ENCODE measurements at places on chromosomes 2 and 18.

GRCh38 chr2:238079874-238080327 is 19.1 kb downstream of the SCLY start:
- no peak for DNase-seq

DNA sequence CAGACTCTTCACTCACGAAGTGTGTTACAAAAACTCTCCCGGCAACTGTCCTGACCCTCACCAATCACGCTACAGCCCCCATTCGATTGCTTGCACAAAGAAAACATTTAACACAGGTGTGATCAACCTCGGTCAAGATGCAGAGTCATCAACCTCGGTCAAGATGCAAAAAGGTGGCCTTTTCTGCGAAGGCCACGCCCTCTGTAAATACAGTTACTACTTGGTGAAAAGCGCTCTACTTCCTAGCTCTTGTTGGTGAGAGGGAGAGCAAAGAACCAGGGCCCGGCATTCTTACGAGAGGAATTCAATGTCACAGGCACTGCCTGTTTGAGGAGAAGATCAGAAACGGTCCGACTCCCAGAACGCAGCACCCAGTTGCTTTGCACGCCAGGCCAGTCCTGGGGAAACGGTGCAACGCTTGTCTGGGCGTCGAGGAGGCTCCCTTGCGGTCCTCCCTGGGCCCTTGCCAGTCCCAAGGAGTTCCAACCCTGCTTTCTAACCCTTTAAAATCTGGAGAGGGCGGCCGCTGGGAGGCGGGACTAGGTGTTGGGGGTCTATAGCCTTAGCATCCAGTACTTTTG is 1.9 kb downstream of the PIEZO2 start:
- DNase-seq, result no peak

DNA sequence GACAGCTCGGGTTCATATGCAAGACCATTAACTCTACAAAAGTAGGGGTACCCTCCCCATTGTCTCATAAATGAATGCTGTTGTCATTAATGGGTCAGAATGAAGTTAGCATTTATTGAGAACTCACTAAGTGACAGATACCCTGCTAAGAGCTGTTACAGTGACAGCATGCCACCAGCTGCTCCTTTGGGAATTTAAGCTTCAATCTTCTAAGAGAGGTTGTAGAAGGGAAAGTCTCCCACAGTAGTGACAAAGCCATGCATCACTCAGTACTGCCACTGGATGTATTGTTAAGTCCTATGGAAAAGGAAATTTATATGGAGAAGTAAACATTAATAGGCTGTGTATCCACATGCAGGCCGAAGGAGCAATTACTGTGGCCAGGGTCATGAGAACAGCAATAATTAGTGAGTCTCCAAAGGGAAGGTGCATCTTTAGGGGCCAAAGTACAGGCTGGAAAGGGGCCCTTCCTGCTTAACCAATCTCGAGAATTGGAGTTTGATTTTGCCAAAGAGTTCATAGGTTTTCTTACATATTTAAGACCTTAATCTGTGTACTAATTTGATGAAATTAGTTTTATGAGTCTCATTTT is 64.5 kb upstream of the FAM124B start:
- no peak for DNase-seq

- DNase-seq, result no peak
These were observed 43.1 kb downstream of the COX7A2L start for GRCh38 chr2:42317945-42318344.

DNA sequence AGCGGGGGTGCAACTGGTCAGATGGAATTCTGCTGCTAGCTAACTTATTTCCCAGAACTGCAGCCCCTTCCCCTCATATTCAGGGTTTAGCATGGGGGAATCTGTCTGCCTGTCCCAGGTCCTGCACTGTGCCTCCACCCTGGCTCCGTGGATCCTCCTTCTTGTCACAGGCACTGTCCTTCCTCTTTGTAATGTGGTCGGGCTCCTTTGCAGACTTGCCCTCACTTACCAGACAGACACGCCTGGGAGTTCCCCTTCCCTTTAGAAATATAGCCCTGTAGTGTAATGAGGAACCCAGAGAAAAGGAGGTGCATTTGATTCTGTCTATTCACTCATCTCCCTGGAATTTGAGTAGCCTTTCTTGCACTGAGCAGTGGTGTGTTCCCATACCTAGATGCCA is 108.7 kb downstream of the TRIM43 start:
- DNase-seq, result no peak

DNA sequence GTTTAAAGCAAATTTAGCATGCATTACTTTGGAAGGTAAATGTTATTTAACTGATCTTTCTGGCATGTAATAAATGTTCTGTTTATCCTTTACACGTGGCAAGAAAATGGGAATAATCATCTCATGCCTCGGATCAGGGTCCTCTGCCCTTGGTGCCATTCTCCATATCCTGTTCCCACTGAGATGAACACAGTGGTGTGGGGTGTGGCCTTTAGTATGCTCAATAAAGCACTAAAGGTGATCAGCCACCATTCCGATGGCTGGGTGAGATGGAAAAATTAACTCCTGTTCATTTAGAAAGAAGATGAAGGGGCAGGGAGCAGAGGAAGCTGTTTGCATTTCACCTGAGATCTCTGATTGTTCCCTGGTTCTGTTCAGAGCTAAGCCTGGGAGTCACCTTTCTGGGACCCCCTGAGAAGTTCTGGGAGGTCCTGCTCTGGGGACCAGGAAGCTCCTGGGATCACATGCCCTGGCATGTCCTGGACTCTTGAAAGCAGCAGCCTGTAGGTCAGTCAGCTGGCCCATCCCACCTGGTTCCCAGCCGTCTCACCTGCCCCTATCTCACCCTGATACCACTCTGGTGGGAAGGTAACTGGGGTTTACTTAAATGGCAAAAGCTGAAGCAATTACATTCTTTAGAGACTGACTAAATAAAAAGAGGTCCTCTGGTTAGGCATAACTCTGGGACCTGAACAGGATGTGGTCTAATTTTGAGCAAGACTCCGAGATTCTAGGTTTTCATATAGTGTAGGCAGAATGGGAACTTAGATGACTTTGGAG is 288.9 kb upstream of the EPAS1 start:
- no peak for DNase-seq

DNA sequence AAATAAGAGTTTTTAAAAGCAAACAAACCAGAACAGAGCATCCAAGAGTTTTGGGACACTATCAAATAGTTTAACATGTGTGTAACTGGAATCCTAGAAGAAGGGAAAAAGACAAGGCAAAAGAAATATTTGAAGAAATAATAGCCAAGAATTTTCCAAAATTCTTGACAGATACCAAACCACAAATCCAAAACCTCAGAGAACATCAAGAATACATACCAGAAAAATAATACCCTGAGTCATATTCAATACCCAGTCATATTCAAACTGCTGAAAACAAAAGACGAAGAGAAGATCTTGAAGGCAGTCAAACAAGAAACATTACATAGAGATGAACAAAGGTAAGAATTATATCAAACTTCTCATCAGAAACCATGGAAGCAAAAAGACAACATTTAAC is 22.9 kb downstream of the INO80C start:
- DNase-seq, result no peak

- no peak for DNase-seq
These were observed 67.7 kb upstream of the ARHGAP28 start for GRCh38 chr18:6661692-6662415.

GRCh38 chr2:158900345-158900744 is 68.1 kb upstream of the TANC1 start:
- no peak for DNase-seq

DNA sequence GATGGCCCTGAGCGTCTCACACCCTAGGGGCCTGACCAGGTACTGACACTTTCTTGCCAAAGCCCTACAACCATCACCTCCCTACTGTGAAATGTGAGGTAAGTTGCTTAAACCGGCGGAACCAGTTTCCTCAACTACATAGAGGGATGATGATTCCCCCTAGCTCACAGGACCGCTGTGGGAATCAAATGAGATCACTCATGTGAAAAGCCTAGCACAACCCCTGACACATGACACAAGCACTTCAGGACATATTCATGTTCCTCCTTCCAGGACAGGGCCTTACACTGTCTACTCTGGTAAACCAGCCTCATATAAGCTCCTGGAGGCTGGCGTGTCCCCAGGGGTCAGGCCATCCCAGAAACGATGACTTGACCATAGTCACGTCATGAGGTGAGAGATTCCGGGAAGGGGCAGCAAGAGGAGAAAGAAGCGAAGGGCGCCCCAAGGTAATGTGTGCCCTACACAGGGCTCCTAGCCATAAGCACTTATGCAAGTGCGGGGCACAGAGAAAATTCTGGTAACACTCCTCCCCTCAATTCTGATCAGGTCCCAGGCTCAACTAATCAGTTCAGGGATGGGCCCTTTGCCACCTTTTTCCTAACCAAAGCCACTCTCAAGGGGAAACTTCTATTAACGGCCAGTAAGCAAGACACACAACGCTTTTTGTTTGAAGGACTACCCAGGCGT is 49.5 kb downstream of the C2orf42 start:
- peak; percentile 99 for DNase-seq

DNA sequence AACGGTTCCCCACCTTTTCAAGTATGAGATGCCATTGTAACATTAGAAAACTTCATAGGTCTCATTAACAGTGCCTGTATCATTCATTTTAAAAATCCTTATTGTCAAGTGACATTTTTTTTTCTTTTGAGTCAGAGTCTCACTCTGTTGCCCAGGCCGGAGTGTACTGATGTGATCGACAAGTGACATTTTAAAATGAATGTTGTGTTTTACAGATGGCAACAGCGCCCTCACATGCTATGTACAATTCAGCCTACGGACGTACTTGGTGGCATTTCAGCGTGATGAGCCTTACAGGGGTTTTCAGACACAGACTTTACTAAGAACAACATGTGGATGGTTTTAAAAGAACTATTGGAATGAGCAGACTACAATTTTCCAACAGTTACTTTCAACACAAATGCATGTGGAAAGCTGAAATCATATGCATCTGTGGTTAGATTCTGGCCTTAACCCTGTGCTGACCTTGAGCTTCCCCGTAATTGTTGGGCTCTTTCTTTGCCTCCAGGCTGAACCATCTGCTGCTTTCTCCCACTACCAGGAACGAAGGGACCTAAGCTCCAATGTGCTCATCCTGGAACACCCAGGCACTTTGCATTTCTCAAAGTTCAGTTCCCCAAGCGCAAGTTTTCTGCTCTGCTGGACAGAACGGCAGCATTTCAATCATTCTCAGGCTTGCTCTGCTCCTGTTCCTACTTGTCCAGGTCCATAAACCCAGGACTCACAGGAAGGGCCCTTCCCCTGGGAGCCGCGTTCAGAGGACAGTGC is 119.9 kb upstream of the NDUFV2 start:
- DNase-seq, result peak; percentile 46

DNA sequence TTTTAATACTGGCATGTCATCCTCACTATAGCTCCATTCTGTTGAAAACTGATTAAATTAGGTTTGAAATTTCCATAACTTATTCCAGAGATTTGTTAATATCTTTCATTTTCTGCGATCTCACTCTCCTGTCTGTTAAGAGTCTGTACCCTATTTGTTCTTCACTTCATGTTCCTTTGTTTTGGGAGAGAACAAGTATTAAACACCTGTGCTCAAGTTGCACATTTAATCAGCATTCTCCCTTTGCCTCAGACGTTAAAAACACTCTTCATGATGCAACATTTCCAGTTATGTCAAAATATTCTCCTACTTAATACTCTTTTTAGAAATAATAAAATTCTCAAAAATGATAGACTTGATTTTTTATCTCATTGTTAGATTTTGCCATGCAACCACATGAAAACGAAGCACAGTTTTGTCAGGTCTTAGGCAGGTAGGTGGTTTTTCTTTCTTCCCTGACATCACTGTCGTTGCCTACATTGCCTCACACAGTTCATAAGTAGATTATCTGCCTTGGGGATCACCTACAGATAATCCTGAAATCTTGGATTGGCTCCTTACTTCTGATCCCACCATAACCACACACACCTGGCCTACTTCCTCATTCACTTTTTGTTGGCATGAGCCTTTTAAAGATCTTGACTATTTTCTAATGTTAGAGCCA is 109.9 kb downstream of the GAREM1 start:
- DNase-seq, result no peak

GRCh38 chr2:48009256-48009655 is 103.0 kb upstream of the FBXO11 start:
- no peak for DNase-seq

DNA sequence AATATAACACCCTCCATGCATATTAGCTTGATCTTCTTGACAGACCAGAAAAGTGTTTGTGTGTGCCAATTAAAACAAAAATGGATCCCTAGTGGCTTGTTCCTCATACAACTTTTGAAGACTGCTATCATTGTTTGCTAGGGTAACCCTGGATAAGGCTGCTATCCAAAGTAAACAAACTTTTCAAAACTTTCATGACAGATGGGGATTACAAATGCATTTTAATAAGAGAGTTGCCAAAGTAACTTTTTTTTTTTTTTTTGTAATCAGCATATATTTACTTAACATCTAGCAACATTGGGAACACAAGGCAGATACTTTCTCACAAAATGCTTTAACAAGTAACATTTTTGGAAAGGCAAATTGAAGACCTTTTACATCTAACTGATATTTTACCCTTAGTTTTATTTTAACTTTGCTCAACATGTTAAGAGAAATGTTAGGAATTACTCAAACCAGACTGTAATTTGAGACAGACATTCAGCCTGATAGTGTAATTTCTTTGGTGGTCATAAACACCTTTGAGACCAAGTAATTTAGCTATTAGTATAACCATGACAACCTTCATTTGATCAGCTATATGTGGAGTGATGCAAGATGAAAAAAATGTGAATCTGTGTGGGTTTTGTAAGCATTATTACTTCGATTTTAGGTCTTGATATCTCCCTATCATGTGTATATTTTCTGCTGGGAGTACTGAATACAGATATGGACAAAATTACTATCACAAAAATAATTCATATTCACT is 300.9 kb downstream of the ARHGAP15 start:
- DNase-seq, result no peak

- DNase-seq, result no peak
These were observed 1.4 kb upstream of the CTNNA2 start for GRCh38 chr2:79511320-79511951.

DNA sequence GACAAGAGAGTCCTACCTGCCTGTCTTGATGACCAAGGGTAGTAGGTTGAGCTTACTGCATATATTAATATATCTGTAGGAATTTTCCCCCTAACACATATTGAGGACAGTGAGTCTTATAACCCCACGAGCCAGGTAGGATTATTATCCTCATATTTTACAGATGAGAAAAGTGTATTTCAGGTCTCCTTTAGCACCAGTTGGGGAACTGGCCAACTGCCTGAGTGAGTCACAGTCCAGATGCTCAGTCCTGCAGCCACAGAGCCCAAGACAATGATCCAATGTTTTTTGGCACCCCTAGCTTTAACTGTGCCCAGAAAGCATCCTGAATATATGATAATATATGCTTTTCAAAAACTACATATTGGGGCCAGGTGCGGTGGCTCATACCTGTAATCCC is 30.8 kb upstream of the GLS start:
- DNase-seq, result no peak

- DNase-seq, result no peak
These were observed 491 bp downstream of the RTN4 start for GRCh38 chr2:55049821-55050099.

- no peak for DNase-seq
These were observed 83.0 kb downstream of the NPAS2 start for GRCh38 chr2:100902817-100903405.

- DNase-seq, result no peak
These were observed 58.0 kb downstream of the LINC00305 start for GRCh38 chr18:64090876-64091275.

GRCh38 chr2:20061476-20061875 is 10.0 kb upstream of the LAPTM4A start:
- no peak for DNase-seq
